Pulmonary artery endothelial cell (primary cell): ENCODE measurements at places on chromosomes 1 and 21. TPM values are rescaled to one million over a fixed set of nuclear protein-coding genes. Genes with fewer than 3 reads are reported as not detected.

LRRC7 gene
- 0.07 TPM in 1 of 2 replicates, not detected in the other for total RNA-seq

WNT4 gene
- total RNA-seq: 0.04 and 0.13 TPM in 2 replicates

PCBP3 gene
- total RNA-seq: 0.13 and 0.14 TPM in 2 replicates

CAPN8 gene
- total RNA-seq: not detected in 2 replicates

SPSB1 gene
- total RNA-seq: 18.9 and 20.6 TPM in 2 replicates

S100A16 gene
- total RNA-seq: 689 and 738 TPM in 2 replicates
